ENCODE measurements at places on chromosomes 3 and 15. TPM values are rescaled to one million over a fixed set of nuclear protein-coding genes. Genes with fewer than 3 reads are reported as not detected.

Gene ACKR2
- total RNA-seq = 0.60 TPM

Gene GTF2E1
- 12.3 TPM for total RNA-seq

Gene ZNF385D
- 19.8 TPM for total RNA-seq

Gene ADGRG7
- not detected for total RNA-seq

Gene POTEB
- not detected for total RNA-seq

Gene RHCG
- 0.76 TPM for total RNA-seq

Gene HEMK1
- total RNA-seq = 7.8 TPM

Gene CDC25A
- total RNA-seq = 0.81 TPM

Gene SPTSSB
- not detected for total RNA-seq

Gene EOMES
- total RNA-seq = 2.1 TPM

Gene NDN
- total RNA-seq = 65.1 TPM

Gene SEC22A
- total RNA-seq = 27.0 TPM

Gene LDHAL6B
- total RNA-seq = not detected

Gene OIP5
- 0.72 TPM for total RNA-seq

Gene RASGRP1
- 0.54 TPM for total RNA-seq

Gene GPR27
- total RNA-seq = 6.7 TPM

Gene SOX14
- not detected for total RNA-seq

Gene PLSCR2
- not detected for total RNA-seq

DNA sequence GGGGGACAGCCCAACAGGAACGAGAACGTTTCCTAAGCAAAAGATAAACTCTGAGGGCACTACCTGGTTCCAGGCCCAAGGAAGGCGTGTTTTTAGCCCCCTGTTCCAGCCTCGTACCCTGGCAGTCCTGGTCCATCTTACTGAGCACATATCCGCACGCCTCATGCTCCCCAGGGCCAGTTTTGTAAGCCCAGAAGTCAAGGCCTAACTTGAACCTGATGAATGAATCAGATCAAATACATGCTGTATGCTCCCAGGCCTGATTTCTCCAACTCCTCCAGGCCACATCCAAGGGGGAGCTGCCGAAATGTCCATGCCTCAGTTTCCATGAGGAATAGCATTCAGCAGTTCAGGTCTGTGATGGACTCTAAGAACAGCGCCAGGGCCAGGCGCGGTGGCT, 14.3 kb upstream of the DOCK3 start:
- DNase-seq = peak; percentile 6

DNA sequence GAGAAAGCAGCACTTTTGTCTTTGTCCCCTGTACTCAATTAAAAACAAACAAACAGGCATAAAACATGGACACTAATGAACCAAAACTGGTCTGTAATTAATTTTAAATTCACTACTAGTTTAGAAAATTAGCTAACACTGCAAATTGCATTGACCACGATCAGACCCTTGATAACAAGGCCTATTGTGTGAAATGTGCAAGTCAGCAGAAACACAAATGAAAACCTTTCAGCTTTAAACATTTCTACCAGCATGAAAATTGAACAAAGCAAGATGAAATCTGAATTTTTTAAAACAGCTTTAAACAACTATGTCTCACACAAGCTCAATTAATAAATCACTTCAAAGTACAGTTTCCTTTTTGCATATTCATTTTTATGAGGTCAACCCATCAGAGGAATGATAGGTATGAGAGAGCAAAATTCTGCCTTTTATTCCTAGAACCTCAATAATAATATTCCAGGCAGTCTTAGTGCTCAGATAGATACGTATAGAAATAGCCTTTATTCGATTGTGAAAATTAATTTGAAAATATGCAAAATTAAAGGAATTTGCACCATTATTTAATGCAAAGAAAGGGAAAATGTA, 27.0 kb upstream of the CHMP2B start:
- no peak for DNase-seq

DNA sequence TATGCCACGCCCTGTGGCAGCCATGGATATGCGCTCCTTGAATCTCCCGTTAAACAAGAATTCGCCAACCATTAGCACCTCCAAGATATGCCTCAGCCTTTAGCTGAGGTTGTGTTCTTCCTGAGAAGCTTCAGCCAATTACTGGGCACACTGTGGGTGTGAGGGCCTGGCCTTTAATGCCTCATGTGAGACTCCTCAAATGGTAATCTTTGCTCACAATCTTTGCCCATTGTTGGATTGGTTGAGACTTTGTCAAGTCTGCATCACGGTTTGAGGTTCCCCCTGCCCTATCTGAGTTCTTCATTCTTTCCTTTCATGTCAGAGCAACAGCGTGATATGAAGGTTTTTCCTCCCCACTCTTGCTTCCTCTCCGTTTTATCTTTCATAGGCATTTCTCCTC, 108.1 kb upstream of the CCDC54 start:
- no peak for DNase-seq

- DNase-seq = no peak
Observed at GRCh38 chr15:81270781-81271491, 53.0 kb downstream of the STARD5 start.

GRCh38 chr3:71930056-71930991, 145.4 kb upstream of the PROK2 start:
- DNase-seq = no peak

- DNase-seq = no peak
Observed at GRCh38 chr15:78429477-78429876, 8.5 kb upstream of the IREB2 start.

DNA sequence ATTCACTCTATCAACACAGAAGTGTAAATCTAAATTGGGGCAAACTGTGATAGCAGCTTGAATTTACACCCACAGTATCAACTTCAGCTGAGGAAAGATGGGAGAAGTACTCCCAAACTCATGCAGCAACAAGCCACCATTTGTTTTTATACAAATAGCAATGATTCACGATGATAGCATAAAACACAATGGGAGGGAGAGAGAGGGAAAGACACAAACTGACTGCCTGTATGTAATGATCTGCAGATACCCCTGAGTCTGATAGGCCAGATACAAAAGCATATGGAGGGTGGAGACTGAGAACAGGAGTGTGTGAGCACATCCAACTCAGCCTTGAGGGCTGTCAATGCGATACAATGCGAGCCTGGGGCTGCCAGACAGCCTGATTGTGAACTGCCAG, 79.2 kb downstream of the CNTN3 start:
- DNase-seq = no peak

GRCh38 chr3:55362210-55362960, 124.7 kb downstream of the WNT5A start:
- no peak for DNase-seq

- no peak for DNase-seq
Observed at GRCh38 chr3:172268868-172269267, 179.4 kb downstream of the GHSR start.

- DNase-seq = no peak
Observed at GRCh38 chr15:41501191-41501917, 7.7 kb downstream of the ITPKA start.

- no peak for DNase-seq
Observed at GRCh38 chr3:150264561-150265279, 143.4 kb upstream of the TSC22D2 start.

DNA sequence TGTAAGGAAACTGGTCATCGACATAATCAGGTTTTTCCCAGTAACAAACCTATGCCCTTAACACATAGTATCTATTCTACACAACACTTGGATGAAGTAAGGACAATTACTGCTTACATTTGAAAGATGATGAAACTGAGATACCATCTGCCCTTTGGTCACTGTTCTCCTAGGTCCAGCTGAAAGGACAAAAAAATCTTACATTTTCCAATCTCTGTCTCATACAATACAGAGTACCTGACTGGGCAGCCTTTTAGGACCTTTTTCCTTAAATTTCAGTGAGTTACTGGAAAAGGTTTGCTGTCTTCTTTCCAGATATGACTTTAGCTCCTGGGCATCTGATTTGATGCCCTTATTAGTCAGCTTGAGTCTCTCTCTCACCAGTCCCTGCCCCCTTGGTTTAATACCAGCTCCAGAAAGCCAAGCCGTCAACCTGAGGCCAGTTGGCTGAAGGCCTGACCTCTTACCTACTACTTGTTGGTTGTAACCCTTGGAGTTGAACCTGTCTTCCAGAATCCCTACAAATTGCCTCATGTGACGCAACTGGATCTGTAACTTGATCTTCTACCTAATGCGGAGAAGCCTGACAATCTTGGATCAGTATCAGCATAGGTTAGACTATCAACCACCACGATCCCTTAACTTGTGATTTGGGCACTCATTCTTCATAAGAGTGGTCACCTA, 355.3 kb upstream of the ZNF385D start:
- no peak for DNase-seq

- DNase-seq = no peak
Observed at GRCh38 chr15:64455961-64456371, 4.4 kb upstream of the ZNF609 start.

DNA sequence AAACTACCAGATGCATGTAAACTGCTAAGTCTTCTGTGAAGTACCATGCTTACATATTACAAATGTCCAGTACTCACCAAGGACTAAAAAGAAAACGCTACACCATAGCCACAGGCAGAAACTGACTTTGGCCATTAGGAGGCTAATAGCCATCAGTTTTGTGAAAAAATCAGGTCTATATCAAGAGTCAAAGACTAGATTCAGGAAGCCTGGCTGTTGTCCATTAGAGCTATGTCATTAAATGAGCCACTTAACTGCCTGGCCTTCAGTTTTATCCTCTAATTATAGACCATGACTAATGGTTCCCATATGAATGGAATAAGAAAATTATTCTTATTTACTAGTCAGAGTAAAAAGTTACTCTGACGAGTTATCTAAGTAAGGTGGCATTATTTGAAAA, 144.1 kb downstream of the VPS13C start:
- DNase-seq = no peak

GRCh38 chr15:36658312-36658711, 78.9 kb downstream of the CDIN1 start:
- no peak for DNase-seq
